ENCODE measurements at places on chromosomes 7 and 10.

DNA sequence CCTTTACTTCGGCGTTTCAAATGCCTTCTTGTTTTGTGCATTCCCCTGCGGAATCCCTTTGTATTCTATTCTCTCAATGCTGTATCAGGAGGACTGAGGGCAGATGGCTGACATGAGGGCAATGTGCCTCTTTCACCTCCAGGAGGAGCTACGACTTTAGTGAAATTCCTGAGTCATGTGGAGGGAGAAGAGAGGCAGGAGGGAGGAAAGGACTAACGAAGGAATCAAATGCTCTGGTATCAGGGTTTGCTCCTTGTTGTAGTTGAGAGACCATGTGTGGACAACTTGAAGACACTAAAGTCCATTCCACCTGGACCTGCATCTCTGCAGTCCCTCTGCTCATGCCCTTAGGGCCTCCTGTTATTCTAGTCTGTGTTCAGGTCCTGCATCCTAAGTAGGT, 40.2 kb upstream of the PRSS58 start:
- no peak for DNase-seq

GRCh38 chr7:83732305-83732704, 83.4 kb upstream of the SEMA3E start:
- no peak for DNase-seq

- DNase-seq = no peak
Measured at GRCh38 chr7:141511676-141512396, 39.4 kb upstream of the AGK start.

DNA sequence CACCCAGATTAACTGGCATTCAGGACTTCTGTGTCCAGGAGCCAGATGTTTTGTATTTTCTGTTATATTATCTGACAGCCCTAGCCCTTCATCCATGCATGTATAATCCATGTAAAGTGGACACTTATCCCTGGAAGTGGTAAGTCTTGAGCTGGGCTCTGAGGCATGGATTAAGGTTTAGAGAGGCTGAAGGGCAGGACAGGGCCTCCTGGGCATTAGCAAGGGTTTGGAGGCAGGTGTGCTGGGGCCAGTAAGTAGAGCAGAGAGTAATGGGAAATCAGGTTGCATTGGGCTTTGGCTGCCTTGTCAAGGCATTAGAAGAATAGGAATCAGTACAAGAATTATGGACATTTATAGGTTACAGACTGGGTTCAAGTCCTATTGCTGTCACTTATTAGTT, 138.0 kb downstream of the DYNC1I1 start:
- DNase-seq = no peak

DNA sequence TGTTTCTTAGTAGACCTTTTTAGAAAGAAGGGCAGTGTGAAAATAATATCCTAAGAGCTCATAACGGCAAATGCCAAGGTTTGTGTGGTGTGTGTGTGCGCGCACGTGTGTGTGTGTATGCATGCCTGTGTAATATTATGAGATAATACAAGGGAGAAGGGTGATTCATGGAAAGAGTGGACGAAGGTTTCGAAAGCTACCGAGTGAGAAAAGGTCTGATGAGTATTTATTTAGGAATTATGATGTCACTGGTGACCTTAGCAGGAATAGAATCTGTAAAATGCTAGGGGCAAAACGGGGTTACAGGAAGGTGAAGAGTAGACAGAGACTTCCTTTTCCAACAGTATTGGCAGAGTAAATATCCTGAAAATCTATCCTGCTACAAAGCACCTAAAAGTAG, 107.3 kb downstream of the AHR start:
- no peak for DNase-seq

DNA sequence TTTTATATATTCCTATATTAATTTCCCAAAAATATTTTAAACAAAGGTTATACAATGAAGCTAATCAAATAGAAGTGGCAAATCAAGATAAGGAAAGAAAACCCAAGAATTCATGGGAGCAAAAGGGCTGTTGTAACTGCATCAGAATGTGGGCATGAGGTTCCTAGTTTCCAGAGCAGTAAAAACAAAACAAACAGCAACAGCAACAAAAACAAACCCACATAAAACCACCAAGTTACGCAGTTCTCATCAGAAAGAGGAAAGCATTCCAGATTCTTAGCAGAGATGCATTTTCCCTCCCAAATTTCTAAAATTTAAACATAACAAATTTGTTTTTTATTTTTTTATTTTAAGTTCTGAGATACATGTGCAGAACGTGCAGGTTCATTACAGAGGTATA, 34.8 kb upstream of the MSMB start:
- DNase-seq = no peak

- no peak for DNase-seq
Measured at GRCh38 chr7:2611401-2611800, 20.4 kb upstream of the TTYH3 start.

DNA sequence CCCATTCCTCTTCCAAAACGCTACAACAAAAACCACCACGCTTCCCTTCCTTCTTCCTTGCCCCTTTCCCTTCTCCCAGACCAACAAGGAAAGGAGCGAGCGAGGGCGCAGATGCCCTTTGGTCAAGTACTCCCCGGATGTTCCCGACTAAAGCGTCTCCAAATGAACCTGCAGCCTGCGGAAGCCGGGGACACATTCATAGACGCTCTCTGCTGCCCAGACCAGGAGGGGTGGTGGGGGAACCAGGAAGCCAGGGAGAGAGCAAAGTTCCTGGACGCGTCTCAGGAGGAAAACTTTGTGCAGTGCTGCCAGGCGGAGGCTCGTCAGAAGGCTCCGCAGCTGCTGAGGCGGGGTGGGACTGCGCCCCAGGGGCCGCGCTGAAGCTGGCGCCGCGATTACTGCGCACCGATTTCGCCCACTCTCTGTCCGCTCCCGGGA, 754 bp downstream of the SEMA3D start:
- no peak for DNase-seq

GRCh38 chr10:113021268-113022040, 71.4 kb downstream of the TCF7L2 start:
- DNase-seq = no peak

DNA sequence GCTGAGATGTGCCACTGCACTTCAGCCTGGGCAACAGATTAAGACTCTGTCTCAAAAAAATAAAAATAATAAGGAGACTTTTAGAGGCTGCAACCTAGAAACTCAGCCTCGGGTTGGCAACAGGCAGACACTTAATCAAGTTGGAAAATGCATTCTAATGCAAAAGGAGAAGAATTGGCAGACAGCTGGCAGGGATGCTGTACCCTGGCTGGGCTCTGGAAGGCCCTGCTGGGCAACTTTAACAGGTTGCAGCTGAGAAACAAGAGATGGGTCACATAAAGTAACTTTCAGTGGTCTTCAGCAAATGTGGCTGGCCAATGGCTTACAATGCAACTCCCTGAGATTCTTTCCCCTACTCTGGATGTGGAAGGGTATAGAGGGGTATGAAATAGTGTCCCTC, 1225.7 kb downstream of the TYW1 start:
- no peak for DNase-seq

GRCh38 chr10:51397695-51398094, 301.7 kb downstream of the CSTF2T start:
- no peak for DNase-seq

- DNase-seq = no peak
Measured at GRCh38 chr7:1151156-1151555, 8.8 kb downstream of the ZFAND2A start.

GRCh38 chr7:31256506-31256905, 84.0 kb downstream of the NEUROD6 start:
- no peak for DNase-seq

DNA sequence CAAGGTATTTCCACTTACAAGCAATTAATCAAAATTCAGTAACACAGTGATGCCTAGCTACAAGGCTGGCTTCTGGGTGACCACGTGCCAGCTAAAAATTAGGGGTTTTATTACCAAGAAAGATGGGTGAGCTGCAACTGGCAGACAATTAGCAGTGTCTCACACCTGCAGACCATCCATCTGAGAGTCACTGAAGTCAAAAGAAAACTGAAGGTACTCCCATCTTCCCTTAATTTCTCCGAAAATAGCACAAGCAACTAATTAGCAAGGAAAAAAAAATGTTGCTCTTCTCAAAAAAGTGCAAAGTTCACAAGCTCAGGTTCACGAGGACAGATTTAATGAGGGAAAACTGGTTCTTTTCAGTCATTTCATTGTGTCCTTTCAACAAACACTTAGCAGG, 28.4 kb downstream of the RSU1 start:
- DNase-seq = no peak

- DNase-seq = no peak
Measured at GRCh38 chr10:92303096-92303495, 12.1 kb downstream of the MARCHF5 start.

GRCh38 chr10:4686644-4686996, 139.4 kb upstream of the AKR1E2 start:
- DNase-seq = no peak

- no peak for DNase-seq
Measured at GRCh38 chr7:72183835-72184234, 228.3 kb downstream of the CALN1 start.

- DNase-seq = no peak
Measured at GRCh38 chr7:84610390-84610789, 415.8 kb upstream of the SEMA3A start.

GRCh38 chr7:106466867-106467266, 182.1 kb upstream of the NAMPT start:
- DNase-seq = no peak

- no peak for DNase-seq
Measured at GRCh38 chr7:31052841-31053601, 913 bp downstream of the ADCYAP1R1 start.

GRCh38 chr10:4643471-4643870, 182.5 kb upstream of the AKR1E2 start:
- no peak for DNase-seq

- DNase-seq = no peak
Measured at GRCh38 chr7:96285579-96285978, 36.3 kb downstream of the SLC25A13 start.

GRCh38 chr10:73590881-73591799, at the start of gene USP54:
USP54 (minus strand) TSS chr10:73591342; CDS start chr10:73575658, 15,684 bp downstream.
- DNase-seq = no peak

GRCh38 chr7:27804139-27804538, 64.2 kb downstream of the TAX1BP1 start:
- no peak for DNase-seq

GRCh38 chr10:26357203-26357602, 80.9 kb upstream of the APBB1IP start:
- no peak for DNase-seq
